ENCODE measurements at places on chromosomes 2 and 18. TPM values are rescaled to one million over a fixed set of nuclear protein-coding genes. Genes with fewer than 3 reads are reported as not detected.

GRCh38 chr2:75133621-75134570 lies 65.4 kb downstream of the TACR1 start:
- DNase-seq, result no peak

DNA sequence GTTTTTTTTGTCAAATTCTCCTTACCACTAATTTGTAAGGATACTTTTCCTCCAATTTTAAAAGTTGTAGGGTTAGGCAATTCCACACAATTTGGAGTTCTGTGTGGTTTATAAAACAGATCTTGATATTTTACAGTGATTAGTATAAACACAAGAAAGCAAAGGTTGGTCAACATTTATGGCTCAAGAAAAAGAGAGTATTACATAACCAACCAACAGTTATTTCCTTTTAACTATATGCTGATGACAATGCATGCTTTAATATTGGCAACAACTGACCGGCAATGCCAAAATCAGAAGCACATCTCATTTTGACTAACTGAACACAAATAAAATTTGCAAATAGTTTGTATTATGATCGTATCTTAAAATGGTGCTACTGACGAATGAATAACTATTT lies 137.2 kb downstream of the CDH2 start:
- DNase-seq, result no peak

GRCh38 chr2:77028032-77028600 lies 494.1 kb downstream of the LRRTM4 start:
- no peak for DNase-seq

DNA sequence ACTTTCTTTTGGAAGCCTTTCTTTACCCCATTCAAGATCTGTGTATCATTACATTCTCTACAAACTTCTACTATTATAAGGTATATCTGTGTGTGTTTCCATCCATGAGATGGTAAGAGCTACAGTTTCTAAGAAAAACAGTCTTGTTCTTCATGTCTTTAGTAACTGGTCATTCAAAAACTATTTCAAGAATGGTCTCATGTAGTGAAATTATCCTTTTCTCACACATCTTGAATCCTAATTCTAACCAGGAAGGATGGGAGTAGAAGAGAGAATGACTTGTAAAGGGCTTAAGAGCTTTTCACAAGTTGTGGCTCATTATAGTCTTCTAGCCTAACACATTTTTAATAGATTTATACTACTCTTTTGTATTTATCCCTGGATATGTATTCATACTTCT lies 47.3 kb downstream of the ROCK1 start:
- DNase-seq, result no peak

DNA sequence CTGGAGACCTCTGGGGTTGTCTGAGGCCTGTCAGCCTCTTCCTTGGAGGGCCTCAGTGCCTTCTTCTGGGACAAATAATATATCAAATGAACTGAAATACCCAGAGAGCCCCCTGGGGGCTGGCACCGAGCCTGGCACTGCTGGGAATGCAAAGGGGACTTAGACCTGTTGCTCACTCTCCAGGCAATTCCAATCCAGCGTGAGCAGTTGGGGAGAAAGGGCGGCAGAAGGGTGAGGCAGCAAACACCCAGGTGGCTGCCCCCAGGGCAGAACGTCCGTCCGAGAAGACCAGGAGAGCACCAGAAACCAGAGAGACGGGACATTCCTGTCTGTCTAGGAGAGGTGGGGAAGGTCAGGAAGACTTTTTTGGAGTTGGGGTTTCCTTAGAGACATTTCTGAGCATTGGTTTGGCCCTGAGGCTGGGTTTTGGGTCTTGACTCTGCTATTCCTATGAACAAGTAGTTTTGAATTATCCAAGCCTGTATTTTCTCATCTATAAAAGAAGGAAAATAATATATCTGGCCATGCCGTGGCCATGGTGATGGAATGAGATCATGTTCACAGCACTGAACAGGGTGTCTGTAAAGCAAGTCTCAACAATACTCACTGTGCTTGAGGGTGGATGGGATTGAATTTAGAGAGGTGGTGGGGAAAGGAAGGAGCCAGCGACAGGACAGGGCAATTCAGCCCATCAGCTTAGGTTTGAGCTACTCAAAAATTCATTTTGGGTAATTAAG lies 44.3 kb upstream of the ZBTB7C start:
- no peak for DNase-seq

DNA sequence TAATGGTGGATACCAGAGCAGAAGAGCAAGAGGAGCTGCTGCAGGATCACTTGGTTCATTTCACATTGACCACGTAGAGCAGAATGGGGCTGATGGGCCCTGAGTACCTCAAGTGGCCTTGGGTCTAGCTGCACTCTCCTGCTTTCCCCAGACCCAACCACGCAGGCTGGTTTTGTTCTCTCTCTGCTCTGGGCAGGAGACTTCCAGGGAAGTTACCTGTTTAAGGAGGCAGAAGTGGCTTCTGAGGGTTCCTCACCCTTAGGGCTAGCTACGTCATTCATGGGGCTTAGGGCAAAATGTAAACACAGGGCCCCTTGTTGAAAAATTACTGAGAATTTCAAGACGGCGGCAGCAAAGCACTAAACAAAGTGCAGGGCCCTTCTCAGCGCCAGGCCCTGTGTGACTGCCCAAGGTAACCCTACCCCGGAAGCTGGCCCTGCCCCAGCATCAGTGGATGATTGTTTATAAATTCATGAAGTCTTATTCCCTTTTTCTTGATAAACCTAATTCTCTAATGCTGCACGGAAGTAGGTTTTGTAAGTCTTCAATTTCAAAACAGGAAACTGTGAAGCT lies 75.9 kb downstream of the TMEM182 start:
- DNase-seq, result no peak

The MPV17 gene
- total RNA-seq, result 83.6 TPM

The AQP12B gene
- not detected for total RNA-seq

The UGT1A6 gene
- not detected for total RNA-seq
